GM13977 (cell line): ENCODE measurements at places on chromosomes 2 and 18.

- DNase-seq: no peak
Observed at GRCh38 chr2:128492966-128493811, 174.5 kb upstream of the HS6ST1 start.

DNA sequence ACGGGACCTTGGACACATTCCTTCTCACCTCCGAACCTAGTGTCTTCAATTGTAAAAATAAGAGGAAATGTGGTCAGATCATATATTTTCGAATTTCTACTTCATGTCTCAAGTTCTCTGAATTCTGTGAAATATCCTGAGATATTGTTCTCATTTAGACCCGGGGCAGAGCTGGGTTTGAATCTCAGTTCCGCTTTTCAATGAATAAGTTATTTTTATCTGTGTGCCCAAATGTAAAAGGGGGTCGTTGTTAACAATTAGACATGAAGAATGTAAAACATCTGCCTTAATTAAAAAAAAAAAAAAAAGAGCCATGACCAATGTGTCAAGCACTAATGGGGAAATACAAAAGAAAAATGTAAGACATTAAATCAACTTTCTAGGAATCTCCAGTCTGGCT lies 48.9 kb upstream of the BCL11A start:
- DNase-seq: no peak

GRCh38 chr2:197998702-197999101 lies 194.3 kb downstream of the PLCL1 start:
- no peak for DNase-seq

DNA sequence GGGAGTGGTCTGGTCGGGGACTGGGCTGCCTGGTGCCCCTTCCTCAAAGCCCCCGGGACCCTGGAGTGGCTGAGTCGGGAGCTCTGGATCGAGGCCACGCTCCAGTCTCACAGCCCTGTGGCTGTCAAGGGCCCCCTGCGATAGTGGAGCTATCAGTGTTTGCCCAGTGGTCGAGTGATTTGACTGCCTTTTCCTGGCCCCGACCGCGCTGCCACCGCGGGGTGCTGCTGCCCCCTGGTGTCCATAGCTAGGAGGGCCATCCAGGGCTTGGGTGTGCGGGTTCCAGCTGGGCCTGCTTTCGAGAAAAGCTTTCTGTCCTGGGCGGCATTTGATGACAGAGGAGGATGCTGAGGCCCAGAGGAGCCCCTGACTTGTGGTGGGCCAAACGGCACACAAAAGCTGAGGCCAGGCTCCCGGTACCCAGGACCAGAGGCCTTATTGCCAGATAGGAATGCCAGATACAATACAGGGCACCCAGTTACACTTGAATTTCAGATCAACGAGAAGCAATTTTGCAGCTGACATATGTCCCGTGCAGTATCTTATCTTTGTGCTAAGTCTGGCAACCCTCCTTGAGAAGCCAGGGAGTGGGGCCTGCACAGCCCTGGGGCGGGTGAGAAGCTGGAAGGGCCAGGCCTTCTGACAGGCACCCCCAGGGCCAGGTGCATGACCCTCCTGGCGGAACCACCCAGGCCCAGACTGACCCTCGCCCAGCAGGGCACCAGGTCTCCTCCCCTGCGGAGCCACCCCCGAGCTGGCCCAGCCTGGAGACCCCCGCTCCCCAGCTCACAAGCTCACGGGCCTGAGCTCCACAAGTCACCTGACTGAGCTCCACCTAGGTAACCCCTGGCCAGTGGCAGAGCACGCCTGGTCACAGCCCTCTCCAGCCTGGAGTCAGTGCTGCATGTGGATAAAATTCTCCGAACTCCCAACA lies 13.0 kb downstream of the ODC1 start:
- peak; percentile 92 for DNase-seq

DNA sequence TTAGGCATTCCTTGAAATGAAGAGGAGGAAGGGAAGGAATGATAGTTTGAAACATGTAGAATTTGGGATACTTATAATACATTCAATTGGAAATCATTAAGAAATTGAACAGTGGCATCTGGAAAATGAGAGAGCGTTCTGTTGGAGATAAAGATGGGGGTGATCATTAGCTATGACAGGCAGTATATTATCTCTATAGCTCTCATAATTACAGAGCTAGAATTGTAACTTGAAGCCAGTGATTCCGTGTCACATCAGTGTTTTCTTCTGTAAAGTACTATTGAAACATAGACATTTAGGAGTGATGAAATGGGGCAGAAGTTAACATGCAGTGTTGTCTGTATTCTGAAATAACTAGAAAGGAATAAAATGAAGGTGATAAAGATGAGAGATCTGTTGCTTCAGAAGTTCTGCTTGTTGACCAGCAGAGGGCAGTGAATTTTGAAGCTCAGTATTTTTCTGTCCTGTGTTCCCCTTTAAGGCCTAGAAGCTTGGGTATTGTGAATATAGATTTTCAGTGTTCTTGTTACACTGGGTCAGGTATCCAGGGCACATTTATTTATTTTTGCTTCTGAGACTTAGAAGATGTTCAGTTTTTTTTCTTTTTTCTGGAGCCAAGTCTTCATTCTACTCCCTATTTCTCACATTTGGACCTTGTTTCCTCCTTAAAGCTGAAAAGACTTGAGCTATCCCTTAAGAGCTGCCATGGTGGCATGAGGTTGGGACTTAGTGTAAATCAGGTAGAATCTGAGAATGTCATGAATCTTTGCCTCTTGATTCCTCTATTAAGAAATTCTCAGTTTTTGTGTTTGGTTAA lies 157.4 kb downstream of the TAF4B start:
- DNase-seq: peak; percentile 48

DNA sequence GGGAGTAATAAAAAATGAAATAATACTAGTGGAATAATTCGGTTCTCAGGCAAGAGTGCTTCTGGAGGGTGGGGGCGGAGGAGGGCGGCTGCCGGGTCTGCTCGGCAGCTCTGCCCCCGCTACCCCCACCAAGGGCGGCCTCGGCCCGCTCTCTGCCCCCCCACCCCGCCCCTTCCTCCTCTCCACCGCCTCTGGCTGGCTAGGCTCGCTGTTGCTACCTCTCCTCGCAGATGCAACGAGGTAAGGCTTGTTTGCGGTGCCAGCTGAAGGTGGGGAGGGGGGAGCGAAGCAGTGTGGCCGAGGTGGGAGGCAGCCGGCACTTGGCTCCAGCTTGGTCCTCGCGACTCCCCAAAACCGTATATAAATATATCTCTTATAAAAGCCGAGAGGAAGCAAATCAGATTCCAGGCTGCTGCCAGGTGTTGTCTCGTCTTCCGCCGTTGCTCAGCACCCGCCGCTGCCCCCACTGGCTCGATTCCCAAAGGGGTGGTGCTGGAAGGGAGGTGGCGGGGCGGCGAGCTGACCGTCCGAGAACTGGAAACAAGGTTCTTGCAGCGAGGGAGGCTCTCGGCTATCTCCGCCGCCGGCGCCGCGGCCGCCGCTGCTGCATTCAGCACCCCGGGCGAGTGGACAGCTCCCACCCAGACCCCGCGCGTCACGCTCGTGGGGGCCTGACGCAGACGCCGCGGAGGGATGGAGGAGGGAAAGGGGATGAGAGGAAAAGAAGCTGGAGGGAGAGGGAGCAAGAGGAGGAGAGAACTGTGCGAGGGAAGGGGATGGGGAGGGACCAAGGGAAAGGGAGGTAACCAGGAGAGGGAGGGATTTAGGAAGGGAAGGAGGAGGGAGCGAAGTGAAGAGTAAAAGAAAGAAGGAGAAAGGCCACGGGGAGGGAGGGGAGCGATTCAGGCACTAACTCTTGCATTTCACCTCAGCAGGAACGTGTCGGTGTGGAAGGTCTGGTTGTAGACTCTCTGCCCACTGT lies at the start of gene MARCHF4:
MARCHF4 (minus strand) TSS at position 763 of the 982 bp plus-strand sequence. CDS start 2,223 bp downstream, outside the sequence.
- peak; percentile 70 for DNase-seq

GRCh38 chr18:35933982-35934381 lies 38.5 kb upstream of the RMP24 start:
- no peak for DNase-seq

- DNase-seq: no peak
Observed at GRCh38 chr2:36734304-36734703, 37.8 kb downstream of the VIT start.

GRCh38 chr2:156908825-156909224 lies 348.7 kb upstream of the GALNT5 start:
- no peak for DNase-seq

DNA sequence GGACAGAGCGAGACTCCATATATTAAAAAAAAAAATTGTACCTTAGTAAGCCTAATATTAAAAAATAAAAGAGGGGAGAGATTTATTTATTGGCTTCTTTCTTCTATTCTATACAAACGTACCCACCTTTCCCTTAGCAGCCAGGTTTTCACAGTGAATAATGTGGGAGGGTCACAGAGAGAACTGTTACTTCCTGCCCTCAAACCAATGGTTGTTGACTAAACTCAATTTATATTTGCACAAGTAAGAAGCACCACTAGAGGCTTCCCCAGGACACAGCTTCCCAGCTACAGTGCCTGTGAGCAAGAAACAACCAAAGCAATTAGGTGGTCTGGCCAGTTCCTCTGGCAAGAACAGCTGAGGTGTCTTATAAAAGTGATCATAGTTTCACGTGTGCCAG lies 28.9 kb upstream of the GALR1 start:
- DNase-seq: no peak

DNA sequence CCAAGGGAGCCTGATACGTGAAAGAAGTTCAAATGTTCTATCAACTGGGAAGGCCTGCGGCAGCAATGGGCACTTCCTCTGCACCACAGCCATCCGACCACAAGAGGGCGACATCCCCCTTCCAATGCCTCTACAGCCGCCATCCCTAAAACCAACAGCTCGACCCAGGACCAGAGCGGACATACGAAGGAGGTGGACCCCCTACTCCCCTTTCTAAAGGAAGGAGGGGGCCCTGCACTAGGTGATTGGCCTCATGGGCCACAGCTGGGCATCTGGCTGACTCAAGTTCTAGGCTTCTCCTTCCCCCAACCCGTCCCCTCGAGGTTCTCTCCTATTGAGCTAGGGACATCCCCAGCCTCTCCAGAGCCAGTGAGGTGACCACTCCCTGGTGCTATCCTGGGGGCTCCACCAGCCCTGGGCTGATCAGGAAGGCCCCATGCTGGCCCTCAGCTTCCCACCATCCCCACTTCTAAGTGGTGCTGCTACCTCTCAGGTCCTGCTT lies 217.2 kb downstream of the TNS1 start:
- peak; percentile 88 for DNase-seq

GRCh38 chr2:12071318-12071717 lies 324.9 kb downstream of the LPIN1 start:
- peak; percentile 52 for DNase-seq

DNA sequence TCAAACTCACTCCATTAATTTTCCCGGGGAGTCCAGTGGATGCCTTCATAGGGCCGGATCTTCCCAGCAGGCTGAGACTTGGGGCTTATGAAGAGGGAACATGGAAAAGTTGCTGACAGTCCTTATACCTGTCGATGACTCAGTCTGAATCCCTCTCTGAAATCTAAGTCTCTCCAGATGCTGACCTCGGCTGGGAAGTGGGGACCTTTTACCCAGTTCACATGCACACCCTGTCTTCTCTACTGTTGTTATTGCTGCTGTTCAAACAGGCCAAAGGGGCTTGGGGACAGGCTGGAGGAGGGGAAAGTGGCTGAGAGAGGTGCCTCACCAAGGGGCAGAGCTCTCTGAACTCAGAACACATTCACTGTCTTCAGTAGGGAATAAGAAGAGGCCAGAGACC lies 4.1 kb upstream of the TNP1 start:
- DNase-seq: no peak

DNA sequence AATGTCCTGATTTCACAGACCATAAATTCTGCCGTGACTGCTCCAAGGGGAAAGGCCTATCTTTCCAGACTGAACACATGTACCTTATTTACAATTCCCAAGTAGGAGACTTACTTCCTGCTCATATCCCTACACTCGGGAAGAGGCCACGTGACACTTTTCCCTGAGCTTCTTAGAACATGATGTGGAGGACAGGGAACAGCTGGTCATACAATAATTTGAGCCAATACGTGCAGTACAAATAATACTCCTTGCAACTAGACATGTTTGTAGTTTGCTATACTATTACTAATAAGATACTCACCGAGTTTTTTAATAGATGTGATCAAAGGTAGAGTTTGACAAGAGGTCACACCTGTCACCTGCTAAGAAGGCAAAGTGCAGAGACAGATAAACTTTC lies 256.4 kb downstream of the SP3 start:
- DNase-seq: no peak
